T-helper 17 cell (primary cell): ENCODE measurements at places on chromosomes 4 and X.

- peak; percentile 76 for DNase-seq
These were observed 3.1 kb upstream of the NR3C2 start for GRCh38 chr4:148445071-148445859.

GRCh38 chr4:126838941-126839679 is 793.6 kb upstream of the INTU start:
- no peak for DNase-seq

DNA sequence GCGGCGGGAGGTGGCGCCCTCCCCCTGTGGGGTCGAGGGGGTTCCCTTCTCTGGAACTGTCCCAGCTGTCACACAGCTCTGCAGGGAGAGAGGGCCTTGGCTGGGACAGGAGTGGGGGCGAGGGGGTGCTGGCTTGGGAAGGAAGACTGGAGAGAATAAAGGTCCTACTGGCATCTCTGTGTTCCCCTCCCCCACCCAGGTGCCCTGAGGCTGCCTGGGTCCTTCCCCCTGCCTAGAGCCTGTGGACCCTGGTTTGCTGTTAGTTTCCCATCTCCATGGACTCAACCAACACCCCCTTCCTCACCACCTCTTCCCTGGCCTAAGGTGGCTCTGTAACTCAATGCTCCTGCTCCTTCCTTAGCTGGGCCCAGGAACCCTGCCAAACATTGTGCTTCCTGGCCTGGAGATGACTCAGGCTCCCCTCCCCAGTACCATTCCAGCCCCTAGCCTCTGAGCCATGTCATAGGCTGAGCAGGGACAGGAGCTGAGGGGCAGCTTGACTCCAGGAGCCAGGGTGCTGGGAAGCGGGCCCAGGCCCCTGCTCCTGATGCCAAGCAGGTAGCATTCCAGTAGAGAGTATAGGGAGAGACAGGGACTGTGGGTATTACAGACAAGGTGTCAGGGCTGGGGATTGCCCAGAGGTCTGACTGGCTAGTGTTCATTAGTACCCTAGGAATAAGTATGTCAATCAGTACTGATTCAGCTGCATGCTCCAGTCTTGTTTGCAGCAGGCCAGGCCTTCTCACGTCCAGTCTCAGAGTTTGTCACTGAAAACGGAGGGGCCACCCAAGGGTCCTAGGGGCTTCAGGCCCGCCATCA is 100.7 kb downstream of the EFNB1 start:
- no peak for DNase-seq

DNA sequence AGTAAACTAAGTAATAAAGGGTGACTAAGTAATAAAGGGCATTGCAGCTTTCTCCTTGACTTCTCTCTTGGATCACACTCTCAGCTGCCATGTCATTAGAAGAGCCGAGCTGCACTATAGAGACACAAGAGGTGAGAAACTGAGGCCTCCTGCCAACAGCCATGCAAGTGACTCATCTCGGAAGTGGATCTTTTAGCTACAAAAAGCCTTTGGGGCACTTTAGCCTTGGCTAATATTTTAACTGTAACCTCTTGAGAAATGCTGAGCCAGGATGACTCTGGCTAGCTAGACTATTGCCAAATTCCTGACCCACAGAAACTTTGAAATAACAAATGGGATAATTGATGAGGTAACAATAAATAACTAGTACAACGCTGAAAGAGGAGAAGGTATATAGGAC is 1.5 kb upstream of the NEIL3 start:
- DNase-seq, result no peak

- no peak for DNase-seq
These were observed 18.3 kb upstream of the HHIP start for GRCh38 chr4:144627663-144628076.

GRCh38 chrX:87572901-87573300 is 55.3 kb downstream of the KLHL4 start:
- no peak for DNase-seq

GRCh38 chrX:141982296-141982695 is 78.6 kb downstream of the MAGEC1 start:
- DNase-seq, result no peak

- no peak for DNase-seq
These were observed 19.8 kb upstream of the TASL start for GRCh38 chrX:30597216-30598012.

DNA sequence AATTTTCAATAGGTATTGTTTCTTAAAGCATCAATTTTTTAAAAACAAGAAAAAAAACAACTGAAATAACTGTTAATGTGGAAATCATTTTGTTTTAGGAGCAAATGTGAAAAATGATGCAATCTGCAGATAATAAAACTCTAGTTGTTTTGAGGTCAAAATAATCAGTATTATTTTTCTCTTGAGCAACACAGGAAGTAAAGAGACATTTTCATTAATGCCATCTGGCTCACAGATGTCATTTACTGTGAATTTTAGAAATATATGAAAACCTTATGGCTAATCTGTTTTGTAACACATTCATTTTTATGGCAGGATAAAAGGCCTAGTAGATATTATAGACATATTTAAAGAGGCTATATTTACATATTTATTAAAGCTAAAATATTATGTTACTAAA is 141.6 kb downstream of the PCDH18 start:
- DNase-seq, result no peak

- DNase-seq, result no peak
These were observed 68.9 kb upstream of the BMP2K start for GRCh38 chr4:78707268-78707667.

- no peak for DNase-seq
These were observed 53.3 kb downstream of the CAMK2D start for GRCh38 chr4:113708250-113708649.

GRCh38 chr4:41106694-41107419 is 107.5 kb downstream of the APBB2 start:
- no peak for DNase-seq

DNA sequence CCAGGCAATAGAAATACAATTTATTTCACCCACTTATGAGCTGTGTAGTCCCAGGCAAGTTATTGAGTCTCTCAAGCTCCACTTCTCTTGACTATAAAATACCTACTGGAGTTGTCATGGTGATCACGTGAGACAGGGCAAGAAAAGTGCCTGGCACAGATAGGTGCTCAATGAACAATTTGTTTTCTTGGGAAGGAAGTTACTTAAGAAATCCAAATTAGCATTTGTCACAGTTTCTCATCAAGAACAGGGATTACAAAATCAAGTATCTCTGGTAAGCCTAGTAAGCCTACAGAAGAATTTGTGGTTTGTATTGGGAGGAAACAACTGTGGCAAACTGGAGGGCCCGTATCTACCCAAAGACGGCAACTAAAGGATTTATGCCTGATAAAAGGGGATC is 37.5 kb upstream of the RASGEF1B start:
- no peak for DNase-seq

- DNase-seq, result no peak
These were observed 21.3 kb upstream of the FTHL17 start for GRCh38 chrX:31092970-31093638.

DNA sequence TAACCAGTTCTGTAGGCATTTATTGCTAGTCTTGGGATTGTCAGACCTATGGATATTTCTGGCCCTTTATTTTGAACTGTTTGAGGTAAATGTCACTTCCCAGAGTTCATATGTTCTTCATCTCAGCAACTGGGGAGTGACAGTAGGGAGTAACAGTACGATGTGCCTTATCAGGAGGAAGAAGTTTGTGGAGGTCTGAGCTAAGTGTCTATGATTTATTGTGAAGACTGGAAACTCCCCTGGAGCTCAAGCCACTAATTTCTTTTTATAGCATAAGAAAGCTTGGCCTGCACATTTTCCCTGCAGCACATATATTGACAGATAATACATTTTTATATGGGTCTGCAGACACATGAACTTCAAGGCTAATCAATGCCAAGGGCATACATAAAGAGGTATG is 383.8 kb downstream of the GRXCR1 start:
- no peak for DNase-seq

DNA sequence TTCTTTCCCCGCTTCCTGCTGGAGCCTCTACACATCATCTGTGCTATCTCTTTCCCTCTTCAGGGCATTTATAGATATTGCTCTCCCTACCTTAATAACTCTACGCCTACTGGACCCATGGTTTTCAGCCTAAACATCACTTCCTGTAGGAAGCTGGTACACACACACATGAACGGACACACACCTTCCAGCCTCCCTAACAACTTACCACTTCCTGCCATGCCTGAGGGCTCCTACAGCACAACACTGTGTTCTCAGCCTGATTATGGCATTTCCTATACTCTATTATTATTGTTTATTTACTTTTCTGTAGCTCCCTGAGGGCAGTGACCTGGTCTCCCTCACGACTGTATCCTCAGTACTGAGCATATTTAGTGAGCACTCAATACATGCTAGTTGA is 163.6 kb upstream of the MAP3K15 start:
- DNase-seq, result no peak

DNA sequence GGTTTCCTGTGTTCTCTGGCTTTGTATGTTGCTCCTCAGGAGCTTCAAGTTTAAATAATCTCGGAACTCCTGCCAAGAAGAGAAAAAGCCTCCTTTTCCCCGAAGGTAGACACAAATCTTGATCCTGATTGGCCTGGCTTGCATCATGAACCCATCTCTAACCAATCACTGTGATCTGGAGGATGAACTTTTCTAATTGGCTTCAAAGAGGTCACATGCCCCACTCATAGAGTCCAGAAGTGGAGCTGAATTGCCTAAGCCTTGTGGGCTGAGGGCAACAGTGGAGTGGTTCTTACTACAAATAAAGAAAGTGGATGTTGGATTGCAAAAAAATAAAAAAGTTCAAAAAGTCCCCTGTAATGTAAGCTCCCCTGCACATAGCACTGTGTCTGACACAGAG is 245.9 kb downstream of the MID1IP1 start:
- DNase-seq, result no peak

- no peak for DNase-seq
These were observed 38.9 kb upstream of the BCLAF3 start for GRCh38 chrX:20029728-20030127.

DNA sequence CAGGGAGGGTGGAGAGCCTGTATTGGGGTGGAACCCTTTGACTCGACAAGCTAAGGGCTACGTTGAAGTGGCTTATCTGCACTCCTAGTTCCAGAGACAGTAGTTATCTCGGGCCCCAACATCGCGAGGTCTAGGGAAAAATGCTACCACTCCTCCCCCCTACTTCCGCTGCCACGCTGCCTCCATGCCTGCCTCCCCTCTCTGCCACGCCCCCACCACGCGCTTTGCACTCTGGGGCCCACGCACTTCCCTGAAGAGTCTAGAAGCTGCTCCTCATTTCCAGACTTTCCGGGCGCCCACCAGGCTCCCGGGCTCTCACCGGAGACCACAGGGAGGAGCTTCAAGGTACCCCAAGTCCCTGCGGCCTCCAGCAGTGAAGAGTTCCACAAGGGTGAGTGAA is at the start of gene PASD1:
Gene PASD1 (plus strand): TSS at position 227 of the 400 bp plus-strand sequence. CDS start 37,879 bp downstream, outside the sequence.
- DNase-seq, result no peak

DNA sequence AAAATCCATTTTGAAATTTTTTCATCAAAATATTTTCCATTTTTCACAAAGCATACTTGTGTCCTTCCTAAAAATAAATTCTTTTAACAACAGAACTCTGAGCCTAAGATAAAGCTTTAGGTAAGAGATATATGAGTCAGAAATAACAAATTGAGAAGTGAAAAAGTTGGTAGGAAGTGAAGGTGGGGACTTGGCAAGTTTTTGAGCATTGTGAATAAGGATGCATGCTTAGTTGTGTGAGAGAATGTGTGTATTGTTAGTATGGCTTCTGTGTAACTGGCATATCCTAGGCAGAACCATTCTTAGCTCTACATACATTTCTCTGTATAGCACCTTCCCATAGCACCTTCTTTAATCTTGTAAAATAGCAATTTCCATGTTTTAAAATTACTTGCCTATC is 6.8 kb downstream of the ASB5 start:
- DNase-seq, result no peak

- no peak for DNase-seq
These were observed 27.0 kb upstream of the GIMD1 start for GRCh38 chr4:106395582-106395981.

- no peak for DNase-seq
These were observed 393.7 kb upstream of the INTU start for GRCh38 chr4:127238956-127239475.

- no peak for DNase-seq
These were observed 105.0 kb downstream of the SORCS2 start for GRCh38 chr4:7297374-7297773.

GRCh38 chrX:119201570-119201969 is 34.5 kb upstream of the PGRMC1 start:
- no peak for DNase-seq

- no peak for DNase-seq
These were observed 305.7 kb upstream of the SLIT2 start for GRCh38 chr4:19945979-19946380.

DNA sequence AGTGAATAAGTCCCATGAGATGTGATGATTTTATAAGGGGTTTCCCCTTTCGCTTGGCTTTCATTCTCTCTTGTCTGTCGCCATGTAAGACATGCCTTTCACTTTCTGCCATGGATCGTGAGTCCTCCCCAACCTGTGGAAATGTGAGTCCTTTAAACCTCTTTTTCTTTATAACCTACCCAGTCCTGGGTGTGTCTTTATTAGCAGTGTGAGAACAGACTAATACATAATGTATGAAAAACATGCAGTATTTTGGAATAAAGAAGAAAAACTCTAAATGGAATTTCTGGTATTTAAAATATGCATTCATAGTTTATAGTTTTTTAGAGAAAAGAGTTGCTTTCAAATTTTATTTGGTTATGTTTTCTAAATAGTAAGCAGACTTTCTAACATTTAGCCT is 360.7 kb downstream of the PCDH7 start:
- DNase-seq, result no peak

GRCh38 chr4:7630568-7631287 is 196.0 kb upstream of the PSAPL1 start:
- DNase-seq, result no peak

DNA sequence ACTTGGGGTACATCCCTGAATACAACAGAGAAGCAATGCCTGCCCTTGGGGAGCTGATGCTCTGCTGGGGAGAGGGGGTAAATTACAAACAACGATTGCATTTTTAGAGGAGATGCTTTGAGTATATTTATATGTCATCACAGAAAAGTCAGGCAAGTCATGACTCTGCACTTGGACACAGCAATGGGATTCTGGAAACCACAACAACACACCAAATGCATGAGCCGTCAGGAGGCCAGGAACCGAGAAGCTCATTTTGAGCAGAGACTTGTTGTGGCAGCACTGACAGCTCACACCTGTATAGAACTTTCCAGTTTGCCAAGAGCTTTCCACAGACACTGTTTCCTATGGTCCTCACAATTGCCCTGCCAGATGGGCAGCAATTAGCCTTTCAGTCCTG is 113.2 kb upstream of the RBPJ start:
- no peak for DNase-seq
